Right lung (tissue), 10 donors: ENCODE measurements at places on chromosomes 6 and 20.

GRCh38 chr20:58715801-58716475 is 23.3 kb downstream of the NPEPL1 start:
- DNase-seq = no peak

- no peak for DNase-seq
Observed at GRCh38 chr6:159943101-159943632, 25.7 kb upstream of the IGF2R start.

- DNase-seq = no peak
Observed at GRCh38 chr20:60313191-60313590, 355.0 kb downstream of the CDH26 start.

- DNase-seq = no peak
Observed at GRCh38 chr6:3228771-3229565, 1.5 kb upstream of the TUBB2B start.

DNA sequence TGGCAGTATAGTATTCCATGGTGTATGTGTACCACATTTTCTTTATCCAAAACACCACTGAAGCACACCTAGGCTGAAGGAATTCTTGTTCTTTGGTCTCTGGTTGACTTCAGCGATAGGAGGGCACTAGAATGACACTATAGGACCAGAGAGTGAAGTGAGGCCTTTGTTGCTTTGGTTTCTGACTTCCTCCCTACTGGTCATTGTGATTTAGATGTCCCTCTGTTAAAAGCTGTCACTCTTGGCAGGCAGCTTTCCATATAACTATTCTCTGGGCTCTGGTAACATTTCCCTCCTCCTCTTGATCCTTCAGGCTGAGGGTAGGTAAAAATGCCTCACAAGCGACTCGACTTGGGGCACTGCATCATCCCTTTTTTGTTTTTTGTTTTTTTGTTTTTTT is 236.3 kb downstream of the MAFB start:
- DNase-seq = no peak

DNA sequence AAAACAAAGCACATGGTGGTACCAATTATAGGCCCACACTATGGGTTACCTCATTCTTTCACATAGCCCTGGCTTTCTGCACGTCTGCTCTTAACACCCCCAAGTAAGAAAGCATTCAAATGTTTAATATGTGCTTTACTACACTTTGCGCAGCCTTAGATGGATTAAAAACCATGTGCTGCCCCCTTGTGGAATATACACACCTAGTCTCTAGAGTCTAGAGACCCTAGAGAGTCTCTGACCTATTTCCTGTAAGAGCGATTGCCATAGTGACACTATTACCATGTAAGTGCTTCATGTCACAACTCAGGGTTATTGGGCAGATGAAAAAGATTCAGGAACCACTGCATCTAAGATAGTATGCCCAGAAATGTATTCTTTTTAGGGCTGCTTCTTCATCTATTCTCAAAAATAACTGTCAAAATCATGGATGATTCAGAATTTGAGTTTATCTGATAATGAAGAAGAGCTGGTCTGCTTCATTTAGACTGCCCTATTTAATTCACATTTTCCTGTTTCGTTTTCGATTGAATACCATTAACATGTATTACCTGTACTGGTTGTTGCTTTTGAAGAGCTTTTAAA is 186.3 kb downstream of the ADGB start:
- DNase-seq = no peak

DNA sequence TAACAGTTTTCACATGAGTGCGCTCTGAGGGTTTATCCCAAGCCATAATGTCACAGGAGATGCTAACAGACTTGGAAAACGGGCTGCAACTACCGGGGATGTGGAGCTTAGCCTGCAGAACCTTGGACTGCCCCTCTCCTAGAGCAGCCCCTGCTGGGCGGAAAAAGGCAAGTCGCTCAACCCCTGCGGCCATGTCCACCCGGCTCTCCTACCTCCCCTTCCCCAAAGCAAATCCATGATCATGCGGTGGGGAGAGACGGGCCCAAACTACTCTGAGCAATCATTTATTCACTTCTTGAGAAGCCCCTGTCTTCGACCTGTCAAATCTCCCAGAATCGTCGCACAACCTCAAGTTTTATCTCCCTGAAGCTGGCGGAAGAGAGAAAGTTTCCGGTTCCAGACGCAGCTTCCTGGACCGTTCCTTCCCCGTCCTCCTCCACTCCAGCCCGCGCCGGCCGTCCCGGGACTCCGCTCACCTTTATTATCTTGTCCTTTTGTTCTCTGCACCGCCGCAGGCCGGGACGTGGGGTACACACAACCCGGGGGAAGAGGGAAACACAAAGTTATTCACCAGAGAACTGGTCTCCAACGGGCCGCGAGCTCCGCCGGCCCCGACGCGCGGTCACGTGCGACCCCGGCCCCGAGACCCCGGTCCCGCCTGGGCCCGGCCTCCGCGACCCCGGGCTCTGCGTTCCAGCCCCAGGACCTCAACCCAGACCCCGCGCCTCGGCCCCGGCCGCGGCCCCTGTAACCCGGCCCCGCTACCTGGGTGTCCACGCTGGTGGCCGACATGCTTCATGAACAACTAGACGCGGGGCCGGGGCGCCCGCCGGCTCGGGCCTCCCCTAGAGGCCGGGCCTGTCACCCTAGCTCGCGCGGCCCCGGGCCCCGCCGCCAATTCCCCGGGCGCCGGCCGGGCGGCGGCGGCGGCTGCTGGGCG is 560 bp downstream of the YTHDF1 start:
- DNase-seq = no peak

- no peak for DNase-seq
Observed at GRCh38 chr20:58869662-58870227, 17.2 kb downstream of the GNAS start.

DNA sequence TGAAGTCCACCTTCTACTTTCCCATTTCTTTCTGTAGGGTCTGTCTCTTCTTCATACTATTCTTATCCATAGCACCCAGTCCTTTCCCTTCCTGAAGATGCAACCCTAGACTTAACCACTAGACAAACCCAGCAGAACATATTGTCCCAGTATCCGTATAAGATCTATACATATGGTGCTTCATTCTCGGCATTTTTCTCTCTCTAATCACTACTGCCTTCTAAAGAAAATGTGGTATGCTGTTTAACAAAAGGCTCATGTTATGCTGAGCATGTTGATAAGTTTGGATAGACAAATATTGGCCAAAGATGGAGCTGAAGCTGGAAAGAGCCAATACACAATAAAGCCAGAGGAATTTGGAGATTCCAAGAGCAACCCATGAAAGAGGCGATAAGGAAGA is 212.6 kb downstream of the MAFB start:
- no peak for DNase-seq

DNA sequence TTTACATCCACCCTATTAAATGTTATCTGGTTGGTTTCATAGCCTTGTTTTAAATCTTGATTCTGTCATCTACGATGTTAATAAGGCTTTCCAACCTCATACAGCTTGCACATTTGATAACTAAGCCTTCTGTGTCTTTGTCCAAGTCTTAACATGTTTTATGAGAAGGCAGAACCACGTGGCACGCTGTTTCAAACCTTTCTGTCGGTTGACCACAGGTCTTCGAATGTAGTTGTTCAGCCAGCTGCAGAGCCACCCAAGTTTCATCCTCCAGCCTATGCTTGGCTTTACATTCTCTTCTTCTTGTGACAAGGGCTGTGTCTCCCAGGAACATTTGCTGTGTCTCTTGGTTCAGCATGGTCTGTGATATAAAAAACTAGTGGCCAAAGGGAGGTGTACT is 15.7 kb upstream of the SGK2 start:
- no peak for DNase-seq

DNA sequence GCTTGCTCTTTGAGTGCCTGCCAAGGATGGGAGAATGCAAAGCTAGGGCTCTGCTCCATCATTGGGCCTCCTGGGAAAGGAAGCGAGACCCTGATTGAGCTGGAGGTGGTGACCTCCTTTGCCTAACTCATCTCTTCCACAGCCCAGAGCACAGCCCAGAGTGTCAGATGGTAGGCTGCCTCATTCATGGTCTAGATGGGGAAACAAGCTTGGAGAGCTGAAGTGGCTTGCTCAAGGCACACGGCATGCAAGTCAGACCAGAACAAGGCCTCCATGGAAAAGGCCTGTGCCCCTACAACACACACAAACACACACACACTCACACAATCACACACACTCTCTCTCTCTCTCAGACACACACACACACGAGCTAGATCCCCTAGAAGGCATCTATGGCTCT is 17.5 kb downstream of the TGM3 start:
- DNase-seq = no peak

DNA sequence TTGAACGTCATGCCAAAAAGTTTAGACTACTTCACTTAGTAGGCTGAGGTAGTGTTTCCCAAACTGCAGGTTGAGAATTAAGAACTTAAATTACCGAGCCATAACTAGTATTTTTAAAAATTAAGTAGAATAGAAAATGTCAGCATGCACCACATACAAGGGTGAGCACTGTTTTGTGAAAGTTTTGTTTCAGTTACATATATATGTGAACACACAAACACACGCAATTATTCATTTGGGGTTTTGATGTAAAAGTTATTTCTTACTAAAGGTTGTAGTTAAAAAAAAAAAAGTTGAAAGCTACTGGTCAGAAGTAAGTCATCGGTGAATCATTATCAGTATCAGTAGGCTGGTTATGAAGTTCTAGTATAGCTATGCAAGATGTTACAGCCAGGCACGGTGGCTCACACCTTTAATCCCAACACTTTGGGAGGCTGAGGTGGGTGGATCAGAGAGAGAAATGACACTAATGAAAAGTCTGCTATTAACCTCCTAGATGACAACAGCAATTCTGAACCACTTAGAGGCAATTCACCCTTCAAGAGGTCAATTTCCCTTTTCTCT is 24.1 kb downstream of the FASTKD5 start:
- no peak for DNase-seq

DNA sequence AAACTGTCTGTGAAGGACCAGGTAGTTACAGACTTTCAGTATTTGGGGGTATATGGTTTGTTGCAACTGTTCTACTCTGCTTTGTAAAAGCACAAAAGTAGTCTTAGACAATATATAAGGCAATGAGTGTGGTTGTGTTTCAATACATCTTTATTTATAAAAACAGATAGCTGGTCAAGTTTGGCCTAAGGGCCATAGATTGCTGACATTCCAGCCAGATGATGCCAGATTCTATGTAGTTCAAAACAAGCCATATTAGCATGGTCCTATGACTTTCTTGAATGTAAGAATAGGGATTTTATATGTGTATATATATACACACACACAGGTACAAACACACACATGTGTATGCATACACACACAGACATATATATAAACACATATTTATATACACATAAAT is 201.8 kb downstream of the GRIK2 start:
- no peak for DNase-seq

DNA sequence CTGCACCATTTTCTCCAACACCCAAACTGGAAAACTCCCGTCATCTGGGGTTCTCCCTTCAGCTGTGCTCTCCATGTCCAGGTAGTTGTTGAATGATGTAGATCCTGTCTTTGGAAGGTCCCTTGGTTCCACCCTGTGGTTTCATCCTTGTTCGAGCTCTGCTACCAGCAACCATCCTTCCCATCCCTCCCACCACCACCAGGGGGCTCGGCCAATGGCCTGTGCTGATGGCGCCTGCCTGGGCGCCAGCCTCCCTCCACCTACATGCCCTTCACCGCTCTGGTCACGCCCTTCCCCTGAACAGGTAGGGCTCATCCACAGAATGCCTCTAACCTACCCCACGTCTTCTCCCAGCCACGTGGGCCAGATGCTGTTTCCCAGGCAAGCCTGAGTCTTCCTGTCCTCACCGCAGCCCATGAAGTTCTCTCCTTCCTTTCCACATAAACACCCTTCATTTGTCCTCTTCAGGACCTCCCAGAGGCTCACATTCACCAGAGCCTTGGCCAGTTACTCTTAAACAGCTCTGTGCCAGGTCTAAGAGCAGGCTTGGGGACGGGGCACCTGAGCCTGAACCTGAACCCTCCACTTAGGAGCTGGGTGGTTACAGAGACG is 75.1 kb upstream of the DUSP22 start:
- DNase-seq = no peak

DNA sequence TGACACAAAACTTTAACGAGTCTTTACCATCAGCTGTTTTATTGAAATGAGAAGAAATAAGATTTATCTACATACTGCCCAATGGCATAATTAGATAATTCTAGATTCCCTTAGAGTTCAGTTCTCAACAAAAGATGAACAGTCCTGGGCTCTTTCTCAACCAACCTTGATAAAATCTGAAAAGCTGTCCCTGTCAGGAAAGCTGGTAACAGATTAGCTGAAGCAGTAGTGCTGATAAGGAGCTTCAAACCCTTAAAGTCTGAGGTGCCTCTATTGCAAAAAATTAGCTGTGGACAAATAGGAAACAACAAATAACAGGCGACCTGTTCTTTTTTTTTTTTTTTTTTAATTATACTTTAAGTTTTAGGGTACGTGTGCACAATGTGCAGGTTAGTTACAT is 35.9 kb upstream of the FAM135A start:
- DNase-seq = no peak

- no peak for DNase-seq
Observed at GRCh38 chr6:35694462-35694861, 5.7 kb upstream of the FKBP5 start.

- peak; percentile 21 for DNase-seq
Observed at GRCh38 chr20:41086402-41087324, 50.7 kb upstream of the PLCG1 start.

GRCh38 chr6:133983099-133983939 is 30.3 kb downstream of the TBPL1 start:
- DNase-seq = no peak

GRCh38 chr6:20170455-20171148 is 41.7 kb downstream of the MBOAT1 start:
- DNase-seq = no peak

- DNase-seq = no peak
Observed at GRCh38 chr6:80029470-80029869, 25.0 kb downstream of the TTK start.

- no peak for DNase-seq
Observed at GRCh38 chr6:86715676-86716075, 221.7 kb upstream of the HTR1E start.

DNA sequence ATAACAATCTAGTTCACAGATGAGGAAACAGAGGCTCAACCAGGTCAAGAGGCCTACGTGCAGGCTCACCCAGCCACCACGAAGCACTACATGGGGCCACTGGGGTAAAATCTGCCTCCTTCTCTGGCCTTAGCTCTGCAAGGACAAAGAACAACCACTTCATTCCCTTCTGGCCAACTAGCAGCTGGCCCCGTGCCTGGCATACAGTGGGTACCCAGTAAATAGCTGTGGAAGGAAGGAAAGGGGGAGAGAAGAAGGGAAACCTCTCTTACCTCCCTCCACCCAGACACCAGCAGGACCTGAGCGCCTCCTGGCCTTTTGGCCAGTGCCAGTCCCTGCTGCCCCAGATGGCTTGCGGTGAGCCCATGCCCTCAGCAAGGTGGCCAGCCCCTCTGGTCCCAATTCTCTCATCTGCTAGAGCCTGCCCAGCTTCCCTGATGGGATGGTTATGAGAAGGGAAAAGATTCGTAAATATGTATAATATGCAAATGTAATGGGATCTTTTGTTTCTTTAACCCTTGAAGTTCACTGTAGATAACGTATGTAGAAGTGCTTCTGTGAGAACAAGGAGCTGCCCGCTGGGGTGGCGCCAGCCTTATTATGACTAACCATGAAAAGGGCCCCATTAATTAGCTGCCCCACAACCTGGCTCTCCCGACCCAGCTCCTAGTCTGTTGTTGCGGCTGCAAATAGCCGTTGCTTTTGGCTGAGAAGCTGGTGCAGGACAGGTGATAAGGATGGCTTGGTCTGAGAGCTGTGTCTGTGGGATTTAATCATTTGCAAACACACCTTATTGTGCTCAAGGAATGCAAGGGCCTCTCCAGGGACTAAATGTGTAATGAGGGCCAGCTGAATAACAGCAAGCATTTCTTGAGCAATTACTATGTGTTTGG is 62.0 kb downstream of the DLGAP4 start:
- DNase-seq = no peak
